ENCODE measurements at places on chromosomes 13 and 19.
A peak's percentile ranks its signal among the peaks of the same experiment; 100 is the strongest.

DNA sequence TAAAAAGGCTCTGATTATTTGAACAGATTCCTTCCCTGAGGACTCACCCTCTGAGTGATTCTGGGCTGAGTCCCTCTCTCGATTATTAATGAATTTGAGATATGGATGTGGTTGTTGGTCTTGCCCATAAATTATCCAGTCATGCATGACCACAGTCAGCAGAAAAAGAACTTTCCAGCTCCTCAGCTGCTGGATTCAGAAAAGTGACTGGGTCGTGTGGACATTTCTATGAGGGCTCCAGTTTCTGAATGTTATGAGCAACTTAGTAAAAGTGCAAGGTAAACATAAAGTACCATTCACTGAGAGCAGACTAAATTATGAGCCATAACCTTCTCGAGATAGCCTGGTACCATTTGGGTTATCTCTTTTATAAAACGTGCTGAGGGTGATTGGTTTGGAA, 100.1 kb upstream of the CLDN10 start:
- DNase-seq, result peak; percentile 6

GRCh38 chr13:106520251-106521054, 15.0 kb downstream of the EFNB2 start:
- DNase-seq, result peak; percentile 70

- peak; percentile 87 for DNase-seq
These were observed 124.2 kb upstream of the SERP2 start for GRCh38 chr13:44249431-44249836.

DNA sequence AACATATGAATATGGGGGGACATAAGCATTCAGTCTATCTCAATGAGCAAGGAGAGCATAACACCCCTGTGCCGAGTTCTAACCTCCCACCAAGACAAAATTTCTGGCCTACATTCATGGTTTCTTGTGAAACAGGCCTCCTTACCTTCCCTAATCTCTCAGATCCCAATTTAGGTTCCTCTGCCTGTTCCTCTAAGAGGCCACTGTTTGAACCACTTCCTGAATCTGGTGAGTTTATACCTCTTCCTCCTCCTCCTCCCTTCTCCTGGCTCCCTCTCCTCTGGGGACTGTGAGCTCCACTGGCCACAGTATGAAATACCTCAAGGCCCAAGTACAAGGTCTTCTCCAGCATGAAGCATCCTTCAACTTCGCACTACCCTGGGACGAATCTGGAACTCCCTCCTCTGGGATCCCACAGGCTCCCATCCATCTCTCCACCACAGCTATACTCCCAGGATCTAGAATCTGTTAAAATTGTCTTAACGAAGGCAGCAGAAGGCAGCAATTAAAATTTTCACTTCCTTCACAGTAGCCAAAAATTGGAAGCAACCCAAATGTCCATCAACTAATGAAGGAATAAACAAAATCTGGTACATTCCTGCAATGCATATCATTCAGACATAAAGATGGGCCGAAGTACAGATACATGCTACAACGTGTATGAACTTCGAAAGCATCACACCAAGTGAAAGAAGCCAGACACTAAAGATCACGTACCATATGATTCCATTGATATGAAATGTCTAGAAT, 7.8 kb upstream of the SIGLECL1 start:
- DNase-seq, result no peak

DNA sequence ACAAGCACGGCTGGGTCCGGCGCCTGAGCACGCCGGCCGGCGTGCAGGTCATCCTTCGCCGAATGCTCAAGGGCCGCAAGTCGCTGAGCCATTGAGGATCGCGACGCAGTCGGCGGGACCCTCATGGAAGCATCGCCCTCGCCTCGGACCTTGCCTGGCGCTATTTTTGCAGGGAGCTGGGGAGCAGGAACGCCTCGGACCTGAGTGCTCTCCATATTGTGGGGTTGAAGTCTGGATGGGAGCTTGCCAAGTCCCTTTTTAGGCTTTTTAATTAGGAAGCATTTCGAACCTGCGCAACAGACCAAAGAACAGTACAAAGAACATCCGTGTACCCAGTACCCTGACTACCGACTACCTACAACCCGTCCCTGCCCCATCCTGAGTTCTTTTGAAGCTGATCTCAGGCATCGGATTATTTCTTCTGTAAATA, 628 bp downstream of the MRPL34 start:
- DNase-seq, result no peak
